ENCODE measurements at places on chromosomes 3 and 15. TPM values are rescaled to one million over a fixed set of nuclear protein-coding genes. Genes with fewer than 3 reads are reported as not detected.

GRCh38 chr3:129360171-129360611 is 68.2 kb downstream of the EFCAB12 start:
- H3K27ac ChIP-seq = no peak overlapping the region
- no peak for DNase-seq
- no peaks in the 10 kb centered on the region for H3K36me3 ChIP-seq

- DNase-seq = peak; percentile 66
- peak overlapping the region; percentile 19 for H3K4me3 ChIP-seq
- peak overlapping the region; percentile 41 for H3K27ac ChIP-seq
- no peaks in the 10 kb centered on the region for H3K36me3 ChIP-seq
- peaks cover 20% of the 10 kb centered on the region for H3K4me1 ChIP-seq
- no peaks in the 10 kb centered on the region for H3K27me3 ChIP-seq
Observed at GRCh38 chr3:33658991-33659848, 58.8 kb downstream of the CLASP2 start.

- H3K36me3 ChIP-seq = peaks cover 13% of the 10 kb centered on the region
- H3K4me1 ChIP-seq = no peaks in the 10 kb centered on the region
- H3K27me3 ChIP-seq = no peaks in the 10 kb centered on the region
- no peak overlapping the region for H3K4me3 ChIP-seq
Observed at GRCh38 chr15:78035861-78036476, 41.5 kb downstream of the TBC1D2B start.

DNA sequence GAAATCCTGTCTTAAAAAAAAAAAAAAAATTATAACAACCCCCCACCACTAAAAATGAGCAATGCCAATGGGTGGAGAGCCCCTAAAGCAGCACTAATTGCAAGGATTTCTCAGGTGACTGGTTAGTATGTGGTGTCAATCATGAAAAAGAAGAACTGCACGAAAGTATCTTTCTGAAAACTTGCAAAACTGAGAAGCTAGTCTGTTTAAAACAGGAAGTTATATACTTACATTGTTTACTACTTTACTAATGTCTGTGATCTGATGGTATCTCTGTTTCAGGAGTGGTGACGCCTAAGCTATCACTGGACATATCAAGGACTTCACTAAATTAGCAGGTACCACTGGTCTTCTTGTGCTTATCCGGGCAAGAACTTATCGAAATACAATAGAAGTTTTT is at the start of gene CCR3:
Gene CCR3, plus strand, starts transcription at position 341 of the 400 bp plus-strand sequence. CDS start 22,699 bp downstream, outside the sequence.
- no peak for DNase-seq
- H3K27ac ChIP-seq = no peak within 1 kb of the TSS

- no peaks in the 10 kb centered on the region for H3K4me1 ChIP-seq
- no peak overlapping the region for H3K27ac ChIP-seq
Observed at GRCh38 chr3:10304905-10305304, 12.2 kb upstream of the GHRL start.

LDHAL6B gene
- total RNA-seq = not detected

DNA sequence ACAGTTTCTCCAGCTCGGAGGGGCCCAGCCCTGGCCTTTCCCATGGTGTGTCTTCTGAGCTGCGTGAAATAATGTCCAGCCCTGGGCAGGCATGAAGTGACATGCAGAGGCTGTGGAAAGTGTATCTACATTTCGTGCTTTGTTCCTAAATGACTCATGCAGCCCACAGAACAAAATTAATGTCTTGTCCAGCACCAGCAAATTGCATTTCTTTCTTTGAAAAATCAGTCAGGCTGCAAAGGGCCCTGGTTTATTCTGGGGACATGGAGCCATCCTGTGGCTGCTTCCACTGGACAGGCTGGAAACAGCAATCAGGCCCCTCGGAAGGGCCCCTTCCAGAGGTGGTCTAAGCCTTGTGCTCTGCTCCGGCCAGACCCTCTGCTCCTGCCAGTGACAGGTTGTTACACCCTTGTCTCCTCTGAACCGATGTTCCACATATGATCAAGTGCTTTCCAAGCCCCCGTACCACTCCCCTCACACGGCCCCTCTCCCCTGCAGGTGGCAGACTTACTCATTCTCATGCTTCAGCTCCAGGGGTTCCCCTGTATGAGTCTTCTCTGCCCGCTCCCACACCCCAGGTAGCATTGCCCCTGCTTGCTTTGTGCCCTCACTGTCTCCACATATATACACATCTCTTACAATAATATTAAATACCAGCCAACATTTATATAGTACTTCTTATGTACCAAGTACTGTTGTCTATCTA is 33.7 kb downstream of the CRYGS start:
- no peaks in the 10 kb centered on the region for H3K4me1 ChIP-seq
- no peak for DNase-seq
- H3K27me3 ChIP-seq = peaks cover 10% of the 10 kb centered on the region
- no peaks in the 10 kb centered on the region for H3K36me3 ChIP-seq

DNA sequence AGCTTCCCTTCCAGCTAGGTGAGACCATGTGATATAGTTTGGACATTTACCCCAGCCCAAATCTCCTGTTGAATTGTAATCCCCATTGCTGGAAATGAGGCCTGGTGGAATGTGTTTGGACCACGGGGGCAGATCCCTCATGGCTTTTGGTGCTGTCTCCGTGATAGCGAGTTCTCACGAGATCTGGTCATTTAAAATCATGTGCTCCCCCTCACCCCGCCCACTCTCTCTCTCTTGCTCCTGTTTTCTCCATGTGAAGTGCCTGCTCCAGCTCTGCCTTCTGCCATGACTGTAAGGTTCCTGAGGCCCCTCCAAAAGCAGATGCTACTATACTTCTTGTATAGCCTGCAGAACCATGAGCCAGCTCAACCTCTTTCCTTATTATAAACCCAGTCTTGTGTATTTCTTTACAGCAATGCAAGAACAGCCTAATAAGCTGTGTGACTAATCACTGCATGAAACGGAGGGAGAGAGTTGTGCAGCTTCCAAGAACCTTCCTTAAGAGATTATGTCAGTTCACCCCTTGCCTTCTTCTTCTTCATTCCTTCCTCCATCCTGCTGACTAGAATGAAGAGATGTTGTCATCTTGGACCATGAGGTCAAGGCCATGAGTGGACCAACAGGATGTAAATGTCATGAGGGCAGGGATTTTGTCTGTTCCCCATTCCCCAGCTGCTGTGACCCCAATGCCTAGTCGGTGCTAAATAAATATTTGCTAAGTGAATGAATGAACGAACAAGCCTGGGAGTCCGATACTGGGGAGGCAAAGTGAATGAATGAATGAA is 91.0 kb downstream of the CPN2 start:
- H3K36me3 ChIP-seq = no peaks in the 10 kb centered on the region
- DNase-seq = no peak
- no peaks in the 10 kb centered on the region for H3K27me3 ChIP-seq
- H3K4me1 ChIP-seq = no peaks in the 10 kb centered on the region
